Effector CD4-positive, alpha-beta T cell (primary cell): ENCODE measurements at places on chromosomes 1 and 21.
A peak's percentile ranks its signal among the peaks of the same experiment; 100 is the strongest.

- no peak for DNase-seq
Measured at GRCh38 chr1:68372487-68372886, 77.3 kb downstream of the RPE65 start.

GRCh38 chr1:205954819-205955404, 11.7 kb upstream of the SLC26A9 start:
- DNase-seq: no peak

DNA sequence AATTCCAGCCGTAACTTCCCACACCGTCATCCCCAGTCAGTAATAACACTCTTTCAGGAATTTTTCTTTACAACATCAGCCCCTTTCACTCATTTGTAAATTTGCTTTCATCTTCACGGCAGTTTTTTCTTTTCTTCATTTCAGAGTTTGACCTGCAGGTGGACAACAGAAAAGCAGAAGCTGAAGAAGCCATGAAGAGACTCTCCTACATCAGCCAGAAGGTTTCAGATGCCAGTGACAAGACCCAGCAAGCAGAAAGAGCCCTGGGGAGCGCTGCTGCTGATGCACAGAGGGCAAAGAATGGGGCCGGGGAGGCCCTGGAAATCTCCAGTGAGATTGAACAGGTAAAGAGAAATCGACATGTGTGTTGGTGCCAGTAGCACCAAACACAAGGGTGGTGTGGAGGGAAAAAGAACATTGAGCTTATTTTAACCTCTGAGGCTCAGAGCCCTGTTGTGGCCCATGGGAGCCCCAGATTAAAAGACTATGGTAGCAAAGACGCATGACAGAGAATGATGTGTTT, 53.2 kb downstream of the LAMC2 start:
- no peak for DNase-seq

DNA sequence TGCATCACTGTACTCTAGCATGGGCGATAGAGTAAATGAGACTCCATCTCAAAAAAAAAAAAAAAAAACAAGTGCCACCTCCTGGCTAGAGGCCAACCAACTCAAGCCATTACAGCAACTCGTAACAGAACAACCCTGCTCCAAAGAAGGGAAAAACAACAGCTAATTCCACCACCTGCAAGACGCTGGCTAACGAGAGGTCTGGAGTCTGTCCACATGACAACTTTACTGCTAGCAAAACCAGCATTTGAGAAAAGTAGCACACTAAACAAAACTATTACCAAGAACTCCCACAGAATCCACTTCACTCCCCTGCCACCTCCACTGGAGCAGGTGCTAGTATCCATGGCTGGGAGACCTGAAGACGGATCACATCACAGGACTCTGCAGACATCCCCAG, 24.1 kb upstream of the EGLN1 start:
- no peak for DNase-seq

- no peak for DNase-seq
Measured at GRCh38 chr1:155199792-155200191, 7.9 kb downstream of the THBS3 start.

DNA sequence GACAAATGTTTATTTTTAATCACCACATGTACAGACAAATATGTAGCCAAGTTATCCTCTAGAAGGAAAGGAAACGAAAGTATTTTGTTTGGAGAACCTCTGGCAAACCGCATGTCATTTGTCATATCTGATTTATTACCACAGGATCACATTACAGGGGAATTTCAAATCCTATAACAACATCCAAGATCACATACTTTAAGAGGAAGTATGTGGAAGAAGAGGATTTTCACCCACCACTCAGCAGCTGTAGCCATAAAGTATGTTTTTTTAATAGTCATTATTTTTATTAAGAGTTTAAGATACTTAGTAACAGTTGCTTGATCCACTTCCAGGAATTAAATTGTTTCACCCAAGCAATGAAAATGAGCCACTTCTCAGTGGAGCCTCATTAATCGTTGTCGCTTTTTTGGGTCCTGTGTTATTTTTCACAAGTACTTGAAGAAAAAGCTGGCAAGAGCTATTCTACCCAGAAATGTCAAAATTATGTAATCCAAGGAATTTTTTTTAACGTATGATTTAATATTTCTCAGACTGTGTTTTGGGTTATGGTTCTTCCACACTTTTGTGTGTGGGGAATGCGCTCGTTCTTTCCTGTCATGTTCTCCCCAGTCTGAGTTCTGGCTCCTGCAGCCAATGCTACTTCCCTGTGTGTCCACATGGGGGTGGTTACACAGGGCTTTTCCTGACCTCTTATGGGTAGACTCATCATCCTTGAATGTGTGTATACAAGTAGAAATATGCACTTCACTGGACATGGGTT, 6.9 kb downstream of the SERTAD4 start:
- no peak for DNase-seq

- DNase-seq: no peak
Measured at GRCh38 chr1:91555074-91555730, 54.6 kb downstream of the CDC7 start.

- no peak for DNase-seq
Measured at GRCh38 chr1:161179698-161180097, 2.4 kb upstream of the B4GALT3 start.

DNA sequence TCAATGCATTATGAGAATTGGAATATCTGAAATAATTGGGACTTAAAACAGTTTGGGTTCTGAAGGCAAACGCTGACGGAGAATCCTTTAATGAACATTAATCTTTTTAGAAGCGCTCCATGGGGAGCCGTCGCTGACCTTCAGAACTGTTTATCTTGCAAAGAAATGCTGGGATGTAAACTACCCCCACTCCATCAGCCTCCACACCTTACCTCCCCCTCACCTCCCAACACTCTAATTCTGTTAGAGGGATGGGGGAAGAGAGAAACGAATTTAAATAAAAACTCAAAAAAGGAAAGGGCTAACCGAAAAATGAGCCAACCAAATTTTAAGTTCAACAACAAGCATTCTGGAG, 44.1 kb upstream of the DNAJC6 start:
- no peak for DNase-seq

DNA sequence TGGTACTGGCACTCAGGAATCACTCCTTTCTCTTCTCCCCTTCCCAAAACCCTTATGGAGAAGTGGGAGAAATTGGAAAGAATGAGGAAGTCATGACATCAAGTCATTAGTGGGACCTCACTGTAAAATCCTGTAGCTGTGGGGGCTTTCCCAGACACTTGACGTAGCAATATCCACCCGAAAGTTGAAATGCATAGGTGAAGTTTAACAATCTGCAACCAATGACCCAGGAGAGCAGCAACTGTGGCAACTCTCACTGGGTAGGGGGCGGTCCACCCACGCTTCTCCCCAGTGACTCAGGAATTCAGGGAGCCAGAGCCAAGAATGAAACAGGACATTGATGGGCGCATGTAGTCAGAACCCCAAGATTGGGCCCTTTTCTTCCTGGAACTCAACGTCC, 27.0 kb downstream of the ABCA4 start:
- no peak for DNase-seq

GRCh38 chr1:39034114-39034654, 8.0 kb downstream of the NDUFS5 start:
- DNase-seq: no peak

GRCh38 chr1:228276174-228276831, 68.5 kb downstream of the OBSCN start:
- DNase-seq: no peak

DNA sequence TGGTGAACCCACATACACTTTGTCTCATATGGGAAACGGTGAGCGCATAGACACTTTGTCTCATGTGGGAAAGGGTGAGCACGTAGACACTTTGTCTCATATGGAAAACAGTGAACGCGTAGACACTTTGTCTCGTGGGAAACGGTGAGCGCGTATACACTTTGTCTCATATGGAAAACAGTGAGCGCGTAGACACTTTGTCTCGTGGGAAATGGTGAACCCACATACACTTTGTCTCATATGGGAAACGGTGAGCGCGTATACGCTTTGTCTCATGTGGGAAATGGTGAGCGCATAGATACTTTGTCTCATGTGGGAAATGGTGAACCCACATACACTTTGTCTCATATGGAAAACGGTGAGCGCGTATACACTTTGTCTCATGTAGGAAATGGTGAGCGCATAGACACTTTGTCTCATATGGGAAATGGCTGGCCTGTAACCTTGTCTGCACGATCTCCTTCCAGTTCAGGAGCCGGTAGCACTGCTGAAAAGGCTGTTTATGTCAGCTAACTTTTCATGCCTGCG, 50.7 kb upstream of the TRAPPC10 start:
- no peak for DNase-seq

GRCh38 chr1:60281360-60281932, 207.9 kb upstream of the C1orf87 start:
- no peak for DNase-seq

DNA sequence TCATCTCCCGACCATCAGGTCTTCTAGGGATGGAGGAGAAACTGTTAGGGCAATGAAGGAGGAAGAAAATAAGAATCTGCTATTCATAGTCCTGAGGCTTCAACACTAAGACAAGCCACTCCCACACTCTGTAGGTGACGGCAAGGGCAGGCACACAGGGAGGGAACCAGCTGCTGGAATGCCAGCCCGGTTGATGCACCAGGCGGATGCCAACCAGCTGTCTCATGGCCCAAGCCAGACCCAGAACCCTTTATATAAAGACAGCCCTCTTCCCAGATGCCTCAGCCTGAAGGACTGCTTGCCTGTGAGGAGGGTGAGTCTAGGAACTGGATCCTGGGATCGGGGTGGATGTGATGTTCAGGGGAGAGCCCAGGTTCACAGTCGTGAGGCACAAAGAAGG, at the start of gene KPRP:
Gene KPRP (plus strand): TSS at position 279 of the 400 bp plus-strand sequence. CDS start 1,564 bp downstream, outside the sequence.
- no peak for DNase-seq

GRCh38 chr1:84749427-84749826, 59.2 kb upstream of the SSX2IP start:
- no peak for DNase-seq

DNA sequence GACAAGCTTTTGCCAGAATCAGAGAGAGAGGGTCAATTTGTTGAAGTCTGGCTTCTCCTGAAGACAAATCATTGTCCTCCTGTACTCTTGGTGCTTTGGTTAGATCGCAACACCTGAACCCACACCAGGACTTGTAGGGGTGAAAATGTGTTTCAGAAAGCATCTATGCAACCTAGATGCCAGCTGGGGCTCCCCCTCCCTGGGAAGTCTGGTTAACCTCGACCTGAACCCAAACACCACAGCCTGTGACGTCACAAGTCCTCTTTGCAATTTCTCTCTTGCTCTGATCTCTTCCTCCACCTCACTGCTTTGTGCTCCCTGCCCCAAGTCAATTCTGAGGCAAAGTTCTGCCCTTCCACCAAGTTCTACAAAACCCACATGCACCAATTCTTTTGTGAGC, 42.8 kb upstream of the USP24 start:
- DNase-seq: peak; percentile 11

- DNase-seq: no peak
Measured at GRCh38 chr1:51242546-51242945, 6.5 kb downstream of the RNF11 start.

DNA sequence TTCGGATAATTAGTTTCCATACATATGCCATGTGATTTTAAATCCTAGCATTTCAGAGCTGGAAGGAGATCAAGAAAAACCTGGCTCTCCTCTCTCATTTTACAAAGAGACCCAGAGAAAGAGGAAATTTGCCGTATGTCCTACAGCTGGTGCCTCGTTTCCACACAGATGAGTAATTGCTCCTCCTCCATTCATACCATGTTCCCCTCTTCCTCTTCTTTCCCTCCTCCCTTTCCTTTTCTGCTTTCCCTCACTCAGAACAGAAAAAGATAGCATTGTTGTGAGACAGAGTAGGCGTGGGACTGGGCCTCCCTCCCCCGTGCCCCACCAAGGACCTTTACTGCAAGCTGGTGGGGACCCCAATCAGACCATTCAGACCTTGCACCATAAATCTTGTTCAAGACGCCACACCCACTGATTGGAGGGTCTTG, 13.7 kb upstream of the SLC44A3 start:
- DNase-seq: no peak

DNA sequence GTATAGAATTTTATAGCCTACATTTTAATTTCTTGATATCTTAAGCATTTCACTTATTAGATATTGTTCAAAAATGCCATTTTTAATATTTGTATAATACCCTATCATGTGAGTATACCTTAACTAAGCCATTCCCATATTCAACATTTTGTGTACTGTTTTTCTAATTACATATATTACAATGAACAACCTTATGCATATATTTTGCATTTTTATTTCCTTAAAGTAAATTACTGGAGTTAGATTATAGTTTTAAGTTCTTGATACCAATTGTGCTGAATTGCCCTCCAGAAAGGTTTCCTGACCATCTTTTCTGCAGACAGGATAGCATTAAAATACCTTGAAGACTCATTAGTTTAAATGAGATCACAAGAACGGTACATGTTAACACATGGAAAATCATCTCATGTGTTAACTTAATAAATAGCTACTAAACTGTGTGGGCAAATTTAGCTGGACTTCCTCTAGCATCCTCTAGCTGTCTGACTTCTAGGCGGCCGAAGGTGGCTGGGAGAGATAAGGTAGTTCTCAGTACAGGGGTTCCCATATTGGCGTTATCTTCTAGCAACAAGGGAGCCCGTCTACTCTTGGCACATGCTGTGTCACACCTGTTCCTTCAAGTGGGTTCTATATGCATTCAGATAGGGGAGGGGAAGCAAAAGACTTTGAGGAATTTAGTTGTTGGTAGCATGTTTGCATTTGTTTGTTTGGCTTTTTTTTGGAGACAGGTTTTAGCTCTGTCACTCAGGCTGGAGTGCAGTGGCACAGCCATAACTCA, 8.9 kb downstream of the DCLRE1B start:
- DNase-seq: no peak

DNA sequence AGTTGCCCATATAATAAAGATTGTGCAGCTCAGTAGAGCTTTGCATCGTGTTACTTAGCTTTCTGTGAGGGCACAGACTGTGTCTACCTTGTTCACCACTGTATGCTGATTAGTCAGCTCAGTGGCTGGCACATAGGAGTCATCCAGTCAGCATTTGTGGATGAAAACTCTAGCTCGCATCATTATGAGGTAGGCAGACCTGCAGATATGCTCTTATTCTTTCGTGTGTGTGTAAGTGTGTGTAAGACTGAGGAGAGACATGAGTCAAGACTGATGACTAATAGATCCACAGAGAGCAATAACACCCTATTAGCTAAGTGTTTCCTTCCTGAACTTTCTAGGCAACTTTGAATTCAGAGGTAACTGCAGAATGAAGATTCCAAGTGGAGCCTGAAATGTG, 17.1 kb downstream of the TTF2 start:
- DNase-seq: no peak

GRCh38 chr1:2228694-2229036, 546 bp downstream of the SKI start:
- no peak for DNase-seq

DNA sequence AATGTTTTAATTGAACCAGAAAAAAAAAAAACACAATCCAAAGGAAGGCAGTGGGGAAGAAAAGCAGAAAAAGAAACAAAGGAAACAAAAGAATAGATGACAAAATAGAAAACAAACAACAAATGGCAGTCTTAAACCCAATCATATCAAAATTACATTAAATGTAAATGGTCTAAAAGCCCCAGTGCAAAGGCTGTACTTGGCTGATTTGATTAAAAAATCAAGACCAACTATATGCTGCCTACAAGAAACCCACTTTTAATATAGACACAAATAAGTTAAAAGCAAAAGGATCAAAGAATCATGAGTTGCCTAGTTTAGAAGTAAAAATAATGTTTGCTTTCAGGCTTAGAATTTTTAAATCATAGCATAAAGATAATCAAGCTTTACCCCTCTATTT, 19.8 kb upstream of the C1orf115 start:
- DNase-seq: no peak
